ENCODE measurements at places on chromosomes 3 and 15. TPM values are rescaled to one million over a fixed set of nuclear protein-coding genes. Genes with fewer than 3 reads are reported as not detected.

The GOLGA8T gene
- 0.17 TPM for polyA plus RNA-seq

The TUSC7 gene
- polyA plus RNA-seq: not detected

- DNase-seq: no peak
Measured at GRCh38 chr15:56923174-56923591, 4.7 kb downstream of the TCF12 start.

GRCh38 chr3:186096290-186096689 is 12.6 kb downstream of the ETV5 start:
- no peak for DNase-seq

GRCh38 chr15:96610757-96611156 is 280.3 kb downstream of the NR2F2 start:
- DNase-seq: no peak

Data from ovary (tissue), 10 donors.